ENCODE measurements at places on chromosomes 1 and 21.

DNA sequence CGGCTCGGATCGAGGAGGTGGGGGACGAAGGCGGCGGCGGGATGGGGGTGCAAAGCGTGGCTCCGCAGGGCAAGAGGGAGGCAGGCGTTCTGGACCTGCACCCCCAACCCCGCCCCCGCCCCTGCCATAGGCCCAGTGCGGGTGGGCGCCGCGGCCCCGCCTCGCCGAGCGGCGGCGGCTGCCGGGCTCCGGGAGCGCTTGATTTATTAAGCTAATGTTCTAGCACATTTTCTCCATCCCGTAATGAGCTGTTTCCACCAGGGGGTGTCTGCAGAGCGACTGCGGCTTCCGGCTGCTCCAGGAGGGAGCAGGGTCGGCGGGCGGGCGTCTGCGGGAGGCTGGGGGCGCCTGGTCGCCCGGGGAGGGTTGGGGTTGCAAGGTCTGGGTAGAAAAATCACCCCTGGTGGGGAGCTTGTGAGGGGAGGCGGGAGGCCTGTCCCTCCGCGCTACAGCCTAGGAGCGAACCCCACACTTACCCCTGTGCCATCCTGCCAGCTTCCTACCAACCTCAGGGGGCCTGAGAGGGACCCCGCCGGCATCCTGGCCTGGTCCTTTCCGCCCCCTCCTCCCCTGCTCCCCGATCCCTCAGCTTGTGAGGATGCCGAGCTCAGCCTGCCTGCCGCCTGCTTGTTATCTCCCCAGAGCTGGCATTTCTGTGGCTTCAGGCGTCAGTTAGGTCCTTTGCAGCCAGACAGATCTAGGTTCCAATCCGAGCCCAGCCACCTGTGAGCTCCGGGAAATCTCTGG is 48.5 kb upstream of the ACOT11 start:
- no peak for DNase-seq

DNA sequence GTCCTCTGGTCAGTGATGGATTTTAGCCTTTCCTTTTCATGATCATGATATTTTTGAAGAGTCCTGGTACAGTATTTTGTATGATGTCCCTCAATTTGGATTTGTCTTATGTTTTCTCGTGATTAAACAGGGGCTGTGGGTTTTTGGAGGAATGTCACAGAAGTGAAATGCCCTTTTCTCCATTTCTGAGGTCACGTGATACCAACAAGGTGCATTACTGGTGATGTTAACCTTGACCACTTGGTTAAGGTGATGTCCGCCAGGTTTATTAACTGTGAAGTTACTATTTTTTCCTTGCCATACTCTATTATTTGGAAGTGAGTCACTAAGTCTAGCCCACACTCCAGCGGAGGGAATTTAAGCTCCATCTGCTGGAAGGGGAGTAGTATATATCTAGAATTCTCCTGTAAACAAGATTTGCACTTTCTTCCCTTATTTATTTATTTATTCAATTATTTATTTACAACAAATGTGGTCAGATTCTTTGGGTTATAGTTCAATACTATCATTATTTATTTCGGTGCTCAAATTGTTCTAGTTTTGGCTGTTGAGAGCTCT is 123.4 kb downstream of the HIVEP3 start:
- DNase-seq: no peak

DNA sequence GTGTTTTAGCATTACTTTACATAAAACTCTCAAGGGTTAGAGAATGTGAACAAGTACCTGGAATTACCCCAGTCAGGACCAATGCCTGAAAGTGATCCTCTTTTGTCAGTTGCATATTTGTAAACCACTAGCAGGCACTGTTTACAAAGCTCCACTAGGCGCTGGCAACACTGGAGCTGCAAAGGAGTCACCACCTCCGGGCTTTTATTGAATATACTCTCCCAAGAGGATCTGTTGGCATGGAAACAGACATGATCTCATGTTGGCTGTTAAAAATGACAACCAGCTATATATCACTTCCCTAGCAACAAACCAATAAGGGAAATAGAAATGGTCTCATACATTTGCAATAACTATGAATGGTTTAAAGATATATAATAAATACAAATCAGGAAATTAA is 116.0 kb downstream of the TTLL7 start:
- no peak for DNase-seq

GRCh38 chr1:203930342-203930741 is 68.9 kb downstream of the SNRPE start:
- DNase-seq: no peak

- DNase-seq: no peak
These were observed 10.7 kb downstream of the DUSP23 start for GRCh38 chr1:159791461-159791860.

- no peak for DNase-seq
These were observed 43.6 kb downstream of the C21orf91 start for GRCh38 chr21:17775431-17776126.

- no peak for DNase-seq
These were observed 1.1 kb downstream of the VWA1 start for GRCh38 chr1:1436630-1437032.
